NCI-H526 treated with DMSO at 0.1 percent for 48 hours (cell line): ENCODE measurements at places on chromosomes 7 and 10.

DNA sequence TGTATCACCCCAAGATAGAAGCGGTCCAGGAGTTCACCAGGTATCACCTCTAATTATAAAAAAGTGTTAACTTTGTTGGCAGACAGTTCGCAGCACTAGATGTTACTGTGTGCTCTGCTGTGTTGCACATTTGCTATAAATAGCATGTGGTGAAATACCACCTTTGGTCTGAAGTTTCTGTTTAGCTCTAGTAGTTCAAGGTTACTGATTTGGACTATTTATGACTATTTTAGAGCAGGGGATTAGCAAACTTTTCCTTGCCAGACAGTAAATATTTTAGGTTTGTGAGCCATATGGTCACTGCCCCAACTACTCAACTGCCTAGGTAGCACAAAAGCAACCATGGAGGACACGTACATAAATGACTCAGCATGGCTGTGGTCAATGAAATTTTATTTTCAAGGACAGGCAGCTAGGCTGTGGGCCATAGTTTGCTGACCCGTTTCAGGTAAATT is 16.5 kb downstream of the DENND10 start:
- no peak for DNase-seq

DNA sequence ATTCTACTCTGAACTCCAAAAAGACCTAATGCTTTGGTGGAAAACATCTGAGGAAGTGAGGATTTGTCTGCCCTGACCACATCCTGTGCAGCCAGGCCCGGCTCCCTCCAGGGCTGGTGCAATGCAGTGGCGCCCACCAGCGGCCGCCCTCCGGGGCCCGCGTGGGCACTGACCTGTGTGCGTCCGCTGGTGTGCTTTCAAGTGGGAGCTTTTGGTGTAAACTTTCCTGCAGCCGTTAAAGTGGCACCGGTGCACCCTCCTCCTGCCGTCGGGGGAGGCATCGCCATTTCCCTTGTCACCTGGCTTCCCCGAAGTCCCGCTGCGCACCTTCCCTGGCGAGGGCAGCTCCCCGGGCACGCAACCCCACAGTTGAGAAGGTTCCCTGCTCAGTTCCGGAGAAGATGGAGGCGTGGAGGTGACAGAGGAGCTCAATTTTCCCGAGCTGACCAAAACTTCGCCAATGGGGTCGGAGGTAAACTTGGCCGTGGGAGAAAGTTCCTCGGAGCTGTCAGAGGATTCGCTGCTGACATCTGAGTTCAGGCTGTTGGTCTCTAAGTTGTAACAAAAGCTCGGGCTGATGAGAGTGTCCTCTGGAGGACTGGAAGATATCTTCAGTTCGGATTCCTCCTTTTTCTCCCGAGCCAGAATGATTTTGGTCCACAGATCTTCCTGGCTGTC is 3.4 kb downstream of the KLF6 start:
- no peak for DNase-seq

GRCh38 chr7:54991341-54991740 is 27.5 kb upstream of the EGFR start:
- DNase-seq = no peak

DNA sequence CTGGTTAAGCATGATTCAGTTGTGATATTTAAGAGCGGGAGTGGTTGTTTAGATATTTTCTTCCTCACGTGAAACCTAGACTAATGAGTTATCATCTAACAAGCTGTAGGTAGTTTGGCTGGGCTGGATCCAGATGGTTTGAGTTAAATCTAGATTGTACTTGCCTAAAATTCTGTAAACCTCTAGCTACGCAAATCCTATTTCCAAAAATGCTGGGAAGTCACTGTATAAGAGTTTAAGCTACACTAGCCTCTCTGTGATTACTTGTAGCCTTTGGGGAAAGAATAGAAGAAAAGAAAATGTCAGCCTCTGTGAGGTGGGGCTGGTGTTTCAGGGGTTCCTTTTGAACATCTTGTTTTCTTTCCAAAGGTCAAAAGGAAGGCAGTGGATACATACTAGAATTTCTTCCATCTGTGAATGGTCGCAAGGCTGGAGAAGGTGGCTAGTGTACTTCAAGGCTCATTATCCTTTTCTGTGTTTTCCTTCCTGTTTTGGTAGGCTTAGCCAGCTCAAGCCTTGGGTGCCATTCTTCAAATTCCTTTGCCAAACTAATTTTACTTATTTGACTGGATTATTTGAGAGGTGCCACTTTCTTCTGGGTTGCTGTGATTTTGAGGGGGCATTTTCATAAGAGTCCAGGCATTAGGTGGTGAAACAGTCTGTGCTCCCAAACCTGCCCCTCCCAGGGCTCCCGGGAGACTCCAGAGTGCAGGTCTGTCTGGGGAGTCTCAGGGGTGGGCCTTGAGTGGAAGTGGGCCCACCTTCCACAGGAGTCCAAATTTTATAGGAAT is 5.2 kb upstream of the EN2 start:
- no peak for DNase-seq

DNA sequence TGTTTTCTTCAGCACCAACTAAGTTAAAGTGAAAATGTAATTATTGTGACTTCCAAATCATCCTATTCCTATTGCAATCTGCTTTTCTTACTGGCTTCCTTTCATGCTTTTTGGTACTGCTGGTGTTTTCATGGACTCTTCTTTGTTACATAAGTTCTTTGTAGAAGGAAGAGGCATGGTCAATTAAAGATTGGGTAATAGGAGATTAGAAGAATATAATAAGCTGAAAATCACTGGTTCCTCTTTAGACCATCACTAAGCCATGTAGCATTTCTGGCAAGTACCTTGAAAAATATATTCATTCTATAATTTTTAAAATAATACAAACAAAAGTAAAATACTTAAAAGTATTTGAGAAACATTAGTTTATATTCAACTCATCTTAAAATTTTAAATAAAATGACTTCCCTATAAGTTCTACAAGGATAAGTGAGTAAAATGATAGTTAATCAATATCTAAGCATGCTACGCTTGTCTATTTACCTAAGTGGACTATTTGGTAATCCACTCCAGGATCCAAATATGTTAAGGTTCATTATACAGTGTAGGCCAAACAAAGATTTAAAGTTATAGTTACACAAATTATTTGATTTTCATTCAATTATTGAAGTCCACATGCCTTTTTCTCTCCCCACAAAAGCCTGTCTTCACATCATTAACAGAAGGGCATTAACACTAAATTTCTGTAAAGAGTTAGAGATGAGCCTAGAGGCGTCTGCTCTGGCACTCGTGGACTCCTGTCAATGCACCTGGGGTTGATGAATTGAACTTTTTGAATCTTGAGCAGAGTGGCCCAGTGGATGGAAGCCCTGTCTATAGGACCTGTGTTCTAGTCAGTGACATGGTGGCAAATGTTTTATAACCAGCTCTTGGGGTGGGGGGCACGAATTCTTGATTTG is 408.1 kb downstream of the INHBA start:
- DNase-seq = no peak

GRCh38 chr7:7131273-7131672 is 51.1 kb upstream of the C1GALT1 start:
- no peak for DNase-seq

DNA sequence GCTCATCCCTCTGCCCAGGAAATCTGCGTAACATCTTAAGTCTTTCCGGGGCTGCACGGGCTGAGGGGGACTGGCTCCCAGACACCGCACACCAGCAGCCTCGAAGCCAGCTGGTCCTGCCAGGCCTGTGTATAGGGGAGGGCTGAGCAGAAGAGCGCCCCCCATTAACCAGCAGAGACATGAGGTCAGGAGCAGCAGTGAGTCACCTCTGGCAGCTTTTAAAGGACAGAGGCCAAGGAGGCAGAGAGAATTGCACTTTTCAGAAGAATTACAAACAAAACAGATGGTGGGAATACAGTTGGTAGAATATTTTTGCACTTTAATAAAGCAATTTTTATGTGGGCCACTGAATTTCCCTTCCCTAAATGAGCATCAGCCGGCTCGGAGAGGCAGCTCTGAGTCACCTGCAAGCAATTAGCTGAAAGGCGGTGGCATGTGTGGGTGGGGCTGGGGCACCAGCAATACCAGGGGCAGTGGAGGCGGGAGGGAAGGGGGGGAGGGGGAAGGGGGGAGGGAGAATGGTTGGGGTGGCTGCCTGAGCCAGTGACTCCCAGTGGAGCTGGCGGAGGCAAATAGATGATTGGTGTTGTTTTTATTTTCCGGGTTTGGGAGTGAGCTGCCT is 39.1 kb downstream of the GOLGA7B start:
- no peak for DNase-seq

- DNase-seq = no peak
Measured at GRCh38 chr7:33685981-33686683, 219.2 kb upstream of the BMPER start.
